ENCODE measurements at places on chromosomes 1 and 21. TPM values are rescaled to one million over a fixed set of nuclear protein-coding genes. Genes with fewer than 3 reads are reported as not detected.

- no peaks in the 10 kb centered on the region for H3K4me1 ChIP-seq
- H3K36me3 ChIP-seq = no peaks in the 10 kb centered on the region
- no peak overlapping the region for H3K4me3 ChIP-seq
Observed at GRCh38 chr1:54161495-54162168, 8.8 kb upstream of the CDCP2 start.

DNA sequence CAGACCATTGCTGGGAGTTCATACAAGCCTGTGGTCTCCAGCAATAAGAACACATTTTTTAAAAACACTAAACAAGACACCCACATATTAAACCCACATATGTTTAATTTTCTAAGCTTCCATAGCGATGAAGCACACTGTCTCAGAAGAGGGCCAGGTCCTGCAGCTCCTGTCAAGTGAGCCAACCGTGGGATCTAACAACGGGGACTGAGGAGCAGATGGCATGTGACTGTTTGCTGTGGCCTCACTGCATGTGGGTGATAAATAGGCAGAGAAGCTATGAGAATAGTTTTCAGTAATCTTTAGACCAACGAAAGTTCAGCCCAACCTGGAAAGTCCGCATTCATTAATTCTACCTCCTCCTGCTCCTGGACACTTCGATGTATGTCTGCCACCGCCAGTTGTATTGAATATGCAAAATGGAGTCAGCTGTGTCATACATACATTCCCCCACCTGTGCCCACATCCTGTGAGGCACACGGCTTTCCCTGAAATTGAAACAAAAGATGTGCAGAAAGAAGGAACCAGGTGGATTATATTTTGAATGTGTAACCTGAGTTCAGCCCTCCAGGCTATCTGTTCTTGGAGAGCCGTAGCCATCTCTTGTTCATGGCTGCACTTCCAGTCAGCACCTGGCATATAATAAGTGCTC, 88.2 kb downstream of the MIS18A start:
- H3K27ac ChIP-seq = no peak overlapping the region
- H3K36me3 ChIP-seq = no peaks in the 10 kb centered on the region
- no peaks in the 10 kb centered on the region for H3K27me3 ChIP-seq
- no peaks in the 10 kb centered on the region for H3K4me1 ChIP-seq

GRCh38 chr1:110494522-110495406, 24.2 kb downstream of the KCNA10 start:
- H3K4me1 ChIP-seq = peaks cover 8% of the 10 kb centered on the region
- H3K4me3 ChIP-seq = no peak overlapping the region
- DNase-seq = no peak

Gene LCE3D
- total RNA-seq = not detected

Gene CASQ1
- total RNA-seq = not detected

DNA sequence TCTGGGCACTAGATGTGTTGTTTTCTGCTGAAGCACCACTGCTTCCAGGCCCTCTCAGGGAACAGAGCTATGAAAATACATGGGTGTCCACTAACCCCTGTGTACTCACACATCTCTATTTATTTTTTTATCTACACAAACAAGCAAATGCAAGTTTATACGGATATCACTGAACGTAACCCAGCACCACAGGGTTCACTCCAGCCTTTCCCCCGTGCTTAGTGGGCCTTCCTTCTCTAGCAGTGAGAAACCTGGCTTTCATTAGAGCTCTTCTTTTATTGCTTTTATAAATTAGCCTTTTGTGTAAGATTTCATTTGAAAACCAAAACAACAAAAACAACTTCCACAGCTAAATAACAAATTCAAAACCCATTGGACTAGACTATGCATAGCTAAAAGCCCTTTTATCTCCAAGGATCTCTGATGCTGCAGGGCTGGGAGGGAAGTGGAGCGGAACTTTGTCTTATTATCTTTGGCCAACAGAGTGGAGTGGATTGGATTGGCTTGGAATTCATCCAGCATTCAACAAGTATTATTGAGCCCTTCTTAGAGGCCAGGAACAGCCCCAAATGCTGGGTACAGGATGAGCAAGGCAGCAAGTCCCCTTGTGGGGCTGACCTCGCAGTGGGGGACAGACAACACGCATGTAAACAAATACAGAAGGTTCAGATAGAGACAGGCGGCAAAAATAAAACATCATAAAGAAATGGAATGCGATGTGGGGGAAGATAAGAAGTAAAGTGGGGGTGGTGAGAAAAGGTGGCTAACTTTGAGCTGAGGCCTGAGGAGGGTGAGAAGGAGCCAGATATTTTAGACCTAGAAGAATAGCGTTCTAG, 371.8 kb upstream of the POU3F1 start:
- no peak overlapping the region for H3K4me3 ChIP-seq
- no peaks in the 10 kb centered on the region for H3K27me3 ChIP-seq
- no peak overlapping the region for H3K27ac ChIP-seq
- no peaks in the 10 kb centered on the region for H3K4me1 ChIP-seq
- no peaks in the 10 kb centered on the region for H3K36me3 ChIP-seq

Gene ETV3L
- total RNA-seq = not detected

Gene CA6
- not detected for total RNA-seq

DNA sequence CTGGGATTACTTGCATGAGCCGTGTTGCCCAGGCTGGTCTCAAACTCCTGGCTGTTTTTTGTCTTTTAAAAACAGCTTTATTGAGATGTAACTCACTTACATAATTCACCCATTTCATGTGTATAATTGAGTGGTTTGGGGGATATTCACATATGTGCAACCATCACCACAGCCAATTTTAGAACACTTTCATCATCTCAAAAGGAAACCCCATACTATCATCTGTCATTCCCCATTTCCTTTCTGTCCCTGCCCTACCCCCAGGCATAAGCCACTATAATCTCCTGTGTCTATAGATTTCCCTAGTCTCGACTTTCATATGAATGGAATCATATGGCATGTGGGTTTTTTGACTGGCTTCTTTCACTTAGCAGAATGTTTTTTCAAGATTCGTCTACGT, 43.3 kb downstream of the GPR137B start:
- no peak overlapping the region for H3K27ac ChIP-seq
- H3K27me3 ChIP-seq = no peaks in the 10 kb centered on the region
- H3K4me3 ChIP-seq = no peak overlapping the region
- H3K4me1 ChIP-seq = no peaks in the 10 kb centered on the region
- DNase-seq = no peak

Gene LCE1C
- total RNA-seq = not detected

Gene PCP4L1
- total RNA-seq = 1.7 TPM

Gene TFF2
- not detected for total RNA-seq

- no peak overlapping the region for H3K4me3 ChIP-seq
- H3K4me1 ChIP-seq = no peaks in the 10 kb centered on the region
- no peaks in the 10 kb centered on the region for H3K36me3 ChIP-seq
- H3K27ac ChIP-seq = no peak overlapping the region
- no peaks in the 10 kb centered on the region for H3K27me3 ChIP-seq
Observed at GRCh38 chr1:5329068-5329739, 663.0 kb downstream of the NPHP4 start.

GRCh38 chr1:33036051-33036525, 595 bp downstream of the AK2 start:
- H3K4me3 ChIP-seq = peak overlapping the region; percentile 71
- DNase-seq = no peak
- no peak overlapping the region for H3K27ac ChIP-seq
- no peaks in the 10 kb centered on the region for H3K36me3 ChIP-seq

- no peaks in the 10 kb centered on the region for H3K36me3 ChIP-seq
- H3K4me3 ChIP-seq = no peak overlapping the region
- no peak overlapping the region for H3K27ac ChIP-seq
- H3K27me3 ChIP-seq = no peaks in the 10 kb centered on the region
- DNase-seq = no peak
- H3K4me1 ChIP-seq = peaks cover 2% of the 10 kb centered on the region
Observed at GRCh38 chr1:3672971-3673361, 20.6 kb downstream of the TP73 start.

Gene NEXN
- 8.7 TPM for total RNA-seq

DNA sequence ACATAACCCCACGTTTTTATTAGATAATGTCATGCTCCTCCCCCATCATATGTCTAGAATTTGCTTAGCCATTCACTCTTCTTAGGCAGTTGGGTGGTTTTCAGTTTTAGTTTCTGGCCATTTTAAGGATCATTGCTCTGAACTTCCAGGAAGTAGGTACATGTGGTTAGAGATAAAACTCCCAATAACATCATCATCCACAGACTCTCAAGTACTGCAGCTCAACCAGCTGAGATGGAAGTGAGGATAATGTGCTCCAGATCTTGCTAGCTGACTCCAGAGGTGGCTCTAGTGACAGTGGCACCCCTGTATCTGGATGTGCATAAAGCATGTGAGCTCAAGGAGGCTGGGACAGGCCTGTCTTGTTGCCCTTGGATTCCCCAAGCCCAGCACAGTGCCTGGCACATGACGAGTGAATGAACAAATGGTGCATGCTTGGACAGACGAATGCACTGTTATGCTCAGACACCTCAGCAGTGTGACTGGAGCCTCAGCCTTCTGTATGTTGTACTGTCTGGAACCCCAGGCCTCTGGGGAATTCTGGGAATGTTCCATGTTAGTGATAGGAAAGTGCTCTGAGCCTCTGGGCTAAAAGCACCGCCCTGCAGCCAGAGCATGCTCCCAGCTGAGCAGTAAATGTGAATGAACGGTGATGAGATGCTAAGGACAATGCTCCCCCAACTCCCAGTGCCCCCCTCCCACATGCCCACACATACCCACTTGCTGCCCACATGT, 16.4 kb upstream of the KCNN3 start:
- no peak overlapping the region for H3K4me3 ChIP-seq
- peaks cover 3% of the 10 kb centered on the region for H3K4me1 ChIP-seq
- no peak for DNase-seq
- H3K27ac ChIP-seq = no peak overlapping the region

Measured in ovary (tissue), 10 donors.